Amniotic stem cell (primary cell): ENCODE measurements at places on chromosomes 11 and 22.

GRCh38 chr22:20131859-20132685 is 468 bp downstream of the ZDHHC8 start:
- no peak for DNase-seq

- no peak for DNase-seq
These were observed 7.7 kb downstream of the ELF5 start for GRCh38 chr11:34505874-34506273.

DNA sequence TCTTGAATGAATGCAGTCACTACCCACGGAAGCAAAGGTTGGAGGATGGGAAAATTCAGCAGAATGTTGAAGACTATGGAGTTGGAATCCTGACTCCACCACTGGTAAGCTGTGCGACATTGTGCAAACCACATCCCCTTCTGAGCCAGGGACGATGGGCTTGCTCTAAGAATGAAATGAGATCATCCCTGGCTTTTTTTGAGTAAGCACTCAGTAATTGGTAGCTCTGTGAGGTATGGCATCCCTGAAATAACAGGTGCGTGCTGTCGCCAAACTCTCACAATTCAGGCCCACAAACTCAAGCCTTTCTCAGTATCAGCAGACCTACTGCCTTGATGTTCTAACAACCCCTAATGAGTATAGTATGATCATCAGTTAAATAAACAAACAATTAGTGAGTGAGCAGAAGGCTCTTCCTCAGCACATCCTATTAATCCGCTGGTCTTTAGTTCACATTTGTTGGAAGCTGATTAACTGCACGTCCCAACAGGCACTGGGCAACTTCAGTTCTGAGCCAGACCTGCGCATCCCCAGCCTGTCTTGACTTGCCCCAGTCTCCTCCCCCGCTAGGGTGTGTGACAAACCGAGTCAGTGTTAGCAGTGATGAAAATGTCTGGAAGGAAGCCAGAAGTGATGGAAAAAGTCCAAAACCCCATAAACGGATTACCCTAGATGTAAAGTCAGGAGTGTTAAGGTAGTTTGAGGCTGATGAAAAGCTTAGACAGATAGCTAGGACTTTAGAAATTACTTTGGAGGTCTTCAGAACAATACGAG is 235.5 kb downstream of the GRIK4 start:
- DNase-seq = no peak

- no peak for DNase-seq
These were observed 2.9 kb upstream of the LMO1 start for GRCh38 chr11:8266246-8267241.

- no peak for DNase-seq
These were observed 26.4 kb downstream of the MMP13 start for GRCh38 chr11:102929166-102929565.

DNA sequence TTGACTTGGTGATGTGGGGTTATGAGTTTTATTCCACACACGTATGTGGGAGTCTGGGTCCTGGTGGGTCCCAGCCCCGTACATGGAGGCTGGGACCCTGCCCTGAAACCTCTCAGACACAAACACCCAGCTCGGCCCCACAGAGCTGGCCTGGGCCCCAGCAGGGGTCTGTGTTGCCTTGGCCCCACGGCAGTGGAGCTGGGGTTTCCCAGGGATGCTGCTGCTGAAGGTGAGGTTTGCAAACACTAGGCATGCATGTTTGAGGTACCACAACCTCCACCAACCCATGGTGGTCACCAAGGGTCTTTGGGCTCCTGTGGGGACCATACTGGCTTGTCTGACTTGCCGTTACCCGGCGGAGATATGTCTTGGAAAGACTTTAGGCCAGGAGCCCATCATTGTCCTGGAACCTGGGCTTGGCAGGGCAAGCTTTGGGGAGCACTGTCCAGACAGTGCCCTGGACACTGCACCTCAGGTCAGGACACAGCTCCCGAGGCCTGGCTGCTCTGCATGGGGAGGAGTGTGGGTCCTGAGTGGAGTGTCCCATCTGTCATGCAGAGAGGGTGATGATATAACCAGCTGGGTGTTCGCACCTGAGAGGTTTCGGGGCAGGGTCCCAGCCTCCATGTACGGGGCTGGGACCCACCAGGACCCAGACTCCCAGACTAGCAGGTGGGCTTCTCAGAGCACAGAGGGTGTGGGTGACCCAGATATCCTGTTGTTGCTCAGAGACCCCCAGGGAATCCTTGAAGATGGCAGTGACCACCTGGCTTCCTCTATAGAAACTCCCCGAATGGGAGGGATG is 63.3 kb downstream of the KCNQ1 start:
- DNase-seq = no peak

- no peak for DNase-seq
These were observed 114.1 kb downstream of the STIM1 start for GRCh38 chr11:3969613-3970012.

- DNase-seq = no peak
These were observed 114.2 kb upstream of the SEZ6L start for GRCh38 chr22:26054841-26055605.

- no peak for DNase-seq
These were observed 188.9 kb downstream of the BCR start for GRCh38 chr22:23369054-23369685.

DNA sequence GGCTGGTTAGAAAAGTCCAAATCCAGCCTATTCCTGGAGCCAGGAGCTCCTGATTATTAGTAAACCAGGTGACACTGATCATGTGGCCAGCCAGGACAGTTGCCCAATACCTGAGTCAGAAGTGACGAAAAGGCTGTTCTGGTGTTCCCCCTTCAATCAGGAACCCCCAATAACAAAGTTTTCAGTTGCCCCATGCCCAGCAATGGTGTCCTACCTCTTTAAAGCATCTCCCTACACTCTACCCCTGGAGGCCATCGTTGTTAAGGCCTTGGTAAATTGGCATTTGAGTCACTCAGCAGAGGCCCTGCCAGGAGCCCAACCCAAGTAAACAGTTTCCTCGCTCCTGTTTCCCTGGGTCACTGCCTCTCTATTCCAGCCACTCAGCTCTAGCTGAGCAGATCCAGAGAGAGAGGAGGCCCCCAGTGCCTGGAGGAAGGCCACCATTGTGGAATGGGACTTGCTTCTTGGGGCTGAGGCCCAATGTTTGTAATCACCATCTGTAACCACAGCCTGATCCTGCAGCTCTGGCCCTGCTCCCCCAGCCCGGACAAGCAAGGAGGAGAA is 25.0 kb downstream of the ARHGAP1 start:
- peak; percentile 51 for DNase-seq

- no peak for DNase-seq
These were observed 44.4 kb downstream of the NAT10 start for GRCh38 chr11:34149786-34150185.

GRCh38 chr11:93796441-93797231 is 12.6 kb downstream of the MED17 start:
- no peak for DNase-seq

GRCh38 chr11:102438311-102439062 is 14.1 kb downstream of the TMEM123 start:
- DNase-seq = no peak

DNA sequence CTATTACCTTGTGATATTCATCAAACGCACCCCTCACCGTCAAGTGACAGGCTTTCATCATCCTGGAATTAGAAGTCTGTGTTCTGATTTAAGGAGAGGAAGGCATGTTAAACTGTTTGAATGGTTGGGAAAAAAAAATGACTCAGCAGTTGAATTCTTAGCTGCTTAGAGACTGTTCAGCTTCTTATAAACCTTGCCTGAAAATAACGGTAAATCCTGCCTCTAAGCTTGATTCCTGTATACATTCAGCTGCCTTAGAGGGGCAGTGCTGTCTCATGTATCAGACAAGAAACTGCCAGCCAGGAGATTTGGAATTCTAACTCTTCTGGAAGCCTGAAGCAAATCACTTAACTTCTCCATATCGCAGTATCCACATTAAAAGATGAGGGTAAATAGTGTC is 437.4 kb downstream of the JRKL start:
- DNase-seq = no peak

GRCh38 chr11:5624489-5625279 is at the start of gene TRIM34:
Gene TRIM34, plus strand, starts transcription at chr11:5625001. Its CDS starts 7,331 bp downstream, at chr11:5632332.
- peak; percentile 38 for DNase-seq

- no peak for DNase-seq
These were observed 395.0 kb downstream of the TENM4 start for GRCh38 chr11:79045800-79046304.

- no peak for DNase-seq
These were observed 47.8 kb downstream of the FANCF start for GRCh38 chr11:22577854-22578253.

- no peak for DNase-seq
These were observed 1.6 kb upstream of the BRD1 start for GRCh38 chr22:49829044-49829853.

DNA sequence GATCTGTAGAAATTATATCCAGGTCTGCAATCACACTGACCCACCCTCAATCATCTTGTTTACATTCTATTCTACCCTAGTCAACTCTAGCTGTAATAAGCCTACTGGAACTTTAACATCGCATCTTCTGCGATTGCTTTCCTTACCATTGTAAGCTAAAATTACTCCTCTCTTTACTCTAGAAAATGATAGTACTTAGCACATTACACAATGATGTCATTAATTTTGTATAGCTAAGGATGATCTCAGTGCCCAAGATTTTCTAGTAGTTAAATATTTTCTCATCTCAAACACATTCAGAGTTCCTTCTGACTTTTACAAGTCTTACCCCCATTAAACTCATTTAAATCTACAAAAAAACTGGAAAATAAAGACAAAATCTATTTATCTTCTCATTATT is 39.6 kb upstream of the CTSC start:
- no peak for DNase-seq

GRCh38 chr11:87555101-87555500 is 517.4 kb downstream of the TMEM135 start:
- DNase-seq = no peak

DNA sequence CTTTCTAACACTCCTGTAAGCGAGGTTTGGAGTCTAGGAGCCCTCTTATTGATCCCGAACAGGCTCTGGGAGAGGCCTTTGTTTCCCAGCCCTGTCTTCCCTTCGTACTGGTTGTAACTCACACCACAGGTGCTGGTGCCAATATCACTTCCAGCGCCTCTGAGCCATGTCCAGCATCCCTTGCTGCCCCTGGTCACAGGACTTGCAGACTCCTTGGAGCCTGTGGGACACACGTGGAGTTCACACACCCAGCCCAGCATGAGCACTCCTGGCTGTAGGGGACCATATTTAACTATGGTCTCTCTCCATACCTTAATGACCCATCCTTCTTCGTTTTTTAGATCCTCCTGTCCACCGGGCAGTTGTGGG is 2.2 kb downstream of the ZBTB16 start:
- DNase-seq = no peak

- no peak for DNase-seq
These were observed 2.2 kb downstream of the LAYN start for GRCh38 chr11:111542606-111543275.

GRCh38 chr22:35600476-35600875 is 16.7 kb downstream of the MB start:
- DNase-seq = no peak

DNA sequence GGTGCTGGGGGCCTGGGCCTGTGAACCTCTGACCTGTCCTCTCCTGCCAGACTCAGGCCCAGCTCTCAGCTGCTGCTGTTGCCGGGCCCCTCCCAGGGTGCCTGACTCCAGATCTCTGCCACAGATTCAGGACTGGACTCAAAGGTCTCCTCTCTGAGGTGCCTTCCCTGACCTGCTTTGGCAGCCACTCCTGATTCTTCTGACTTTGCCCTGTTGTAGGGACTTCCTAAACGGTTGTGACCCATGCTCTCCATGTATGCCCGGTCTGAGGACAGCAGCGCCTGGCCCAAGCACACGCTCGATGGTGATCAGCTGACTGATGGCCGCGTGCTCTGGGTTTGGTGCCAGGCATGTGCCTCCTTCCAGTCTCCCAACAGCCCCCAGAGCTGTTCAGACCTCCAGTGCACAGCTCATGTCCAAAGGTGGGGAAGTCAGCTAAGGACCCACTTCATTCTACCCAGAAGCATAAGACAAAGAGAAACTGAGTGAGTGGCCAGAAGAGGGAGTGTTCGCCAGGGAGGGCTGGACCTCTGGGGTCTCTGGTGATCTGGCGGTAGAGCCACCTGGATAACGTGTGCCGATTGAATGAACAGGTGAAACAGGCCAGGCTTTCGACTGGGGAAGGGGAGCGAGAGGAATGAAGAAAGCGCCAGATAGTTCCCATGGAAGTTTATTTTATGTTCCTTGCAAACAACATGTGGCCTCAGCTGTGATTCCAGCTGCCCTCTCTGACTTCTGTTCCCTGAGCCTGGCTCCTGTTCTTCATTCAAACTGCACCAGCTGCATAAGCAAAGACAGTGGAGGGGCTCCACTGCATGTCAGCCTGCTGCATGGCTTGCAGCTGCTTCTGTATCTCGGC is 8.1 kb upstream of the TOP3B start:
- DNase-seq = no peak

GRCh38 chr11:103898577-103899336 is 137.7 kb upstream of the DDI1 start:
- no peak for DNase-seq

- no peak for DNase-seq
These were observed 566.2 kb downstream of the MIAT start for GRCh38 chr22:27223317-27224177.

DNA sequence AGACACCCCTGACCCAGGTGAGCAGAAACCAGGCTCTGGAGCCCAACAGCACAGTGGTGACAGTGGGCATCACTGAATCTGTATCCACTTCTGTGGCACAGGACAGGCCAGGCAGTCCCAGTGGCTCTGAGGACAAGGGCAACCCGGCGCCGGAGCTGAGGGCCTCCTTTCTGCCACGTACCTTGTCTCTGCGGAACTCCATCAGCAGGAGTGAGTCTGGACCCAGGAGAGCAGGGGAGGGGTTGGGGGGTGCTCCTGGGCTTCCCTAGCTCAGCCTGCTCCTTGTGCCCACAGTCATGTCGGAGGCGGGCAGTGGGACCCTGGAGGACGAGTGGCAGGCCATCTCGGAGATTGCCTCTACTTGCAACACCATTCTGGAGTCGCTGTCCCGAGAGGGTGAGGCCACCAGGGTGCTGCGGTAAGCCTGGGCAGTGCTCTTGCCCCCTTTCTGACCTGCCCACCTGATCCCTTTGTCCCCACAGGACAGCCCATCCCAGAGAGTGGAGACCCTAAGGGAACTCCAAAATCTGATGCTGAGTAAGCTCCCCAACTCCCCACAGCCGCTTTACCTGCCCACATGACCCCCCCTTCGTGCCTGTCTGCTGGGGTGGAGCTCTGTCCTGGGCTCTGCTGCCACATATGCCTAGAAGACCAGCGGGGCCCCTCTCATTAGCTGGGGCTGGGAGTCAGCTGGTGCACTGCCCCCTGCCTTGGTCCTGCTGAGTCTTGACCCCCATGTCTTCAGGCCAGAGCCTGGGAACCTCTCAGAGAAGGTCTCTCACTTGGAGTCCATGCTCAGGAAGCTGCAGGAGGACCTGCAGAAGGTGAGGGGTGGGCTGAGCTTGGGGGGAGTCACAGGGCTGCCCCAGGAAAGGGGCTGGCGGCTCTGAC is 12.0 kb downstream of the SIPA1 start:
- DNase-seq = no peak

GRCh38 chr11:45810431-45811108 is 5.6 kb downstream of the SLC35C1 start:
- no peak for DNase-seq

GRCh38 chr11:90629229-90629806 is 406.5 kb upstream of the CHORDC1 start:
- no peak for DNase-seq
